Activated naive CD4-positive, alpha-beta T cell treated with anti-CD3 and anti-CD28 coated beads, Interleukin-2, amount 50 U/mL, for 72 hours (primary cell): ENCODE measurements at places on chromosomes 12 and 14.

DNA sequence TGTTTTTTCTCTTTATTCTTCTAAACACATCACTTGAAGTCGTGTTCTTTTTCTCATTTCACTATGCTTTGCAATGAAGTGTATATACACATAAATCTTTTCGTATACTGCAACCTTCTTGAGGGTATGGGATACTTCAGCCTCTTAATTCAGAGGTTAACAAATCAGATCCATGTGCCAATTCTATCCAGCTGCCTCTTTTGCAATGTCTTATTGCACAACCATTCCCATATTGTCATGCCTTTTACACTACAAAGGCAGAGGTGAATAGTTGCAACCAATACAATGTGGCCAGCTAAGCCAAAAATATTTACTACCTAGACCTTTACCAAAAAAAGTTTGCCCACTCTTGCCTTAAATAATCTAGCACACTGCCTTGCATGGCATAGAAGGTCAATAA, 224.5 kb upstream of the FOXG1 start:
- no peak for DNase-seq

GRCh38 chr14:97217111-97217885, 420.1 kb downstream of the VRK1 start:
- no peak for DNase-seq

GRCh38 chr14:27002179-27002578, 404.3 kb upstream of the NOVA1 start:
- no peak for DNase-seq

GRCh38 chr12:124764451-124764850, 99.2 kb downstream of the SCARB1 start:
- DNase-seq: peak; percentile 47

- DNase-seq: no peak
These were observed 46.2 kb downstream of the SLC38A1 start for GRCh38 chr12:46222636-46223035.

DNA sequence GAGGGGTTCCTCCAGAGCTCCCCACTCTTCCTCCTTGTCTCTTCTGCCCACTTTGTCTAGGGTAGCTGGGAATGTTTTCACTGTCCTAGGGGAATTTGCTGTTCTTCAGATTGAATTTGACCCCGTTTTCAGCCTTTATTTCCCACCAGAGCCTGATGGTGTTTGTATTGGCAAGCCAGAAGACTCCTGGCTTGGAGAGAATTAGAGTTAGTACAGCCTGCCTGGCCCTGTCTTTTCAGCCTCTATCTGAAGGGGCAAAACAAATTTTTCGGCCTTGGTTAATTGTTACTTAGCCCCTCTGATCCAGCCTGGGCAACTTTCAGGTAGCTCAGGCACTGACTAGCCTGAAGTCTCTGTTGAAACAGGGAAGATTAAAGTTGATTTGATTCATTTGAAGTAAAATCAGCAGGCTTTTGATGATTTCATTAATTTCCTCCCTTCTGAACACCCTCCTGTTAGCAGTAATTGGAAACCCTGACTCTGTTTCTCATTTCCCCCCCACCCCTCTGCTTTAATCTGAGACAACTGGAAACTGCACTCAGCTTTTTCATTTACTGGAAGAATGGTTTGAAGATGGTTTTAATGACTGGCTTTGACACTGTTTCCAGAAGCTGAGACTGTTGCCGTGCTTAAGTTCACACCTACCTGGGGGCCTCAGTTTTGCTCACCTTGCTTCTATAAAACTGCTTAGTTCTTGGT, 63.3 kb downstream of the SUSD6 start:
- peak; percentile 41 for DNase-seq
